Activated CD4-positive, alpha-beta T cell treated with anti-CD3 and anti-CD28 coated beads, Interleukin-2, amount 50 U/mL, for 24 hours (primary cell): ENCODE measurements at places on chromosomes 12 and 14.

- no peak for DNase-seq
Observed at GRCh38 chr12:123532808-123533649, 490 bp downstream of the RILPL1 start.

GRCh38 chr14:52327374-52328226 is 13.5 kb downstream of the PTGER2 start:
- no peak for DNase-seq

DNA sequence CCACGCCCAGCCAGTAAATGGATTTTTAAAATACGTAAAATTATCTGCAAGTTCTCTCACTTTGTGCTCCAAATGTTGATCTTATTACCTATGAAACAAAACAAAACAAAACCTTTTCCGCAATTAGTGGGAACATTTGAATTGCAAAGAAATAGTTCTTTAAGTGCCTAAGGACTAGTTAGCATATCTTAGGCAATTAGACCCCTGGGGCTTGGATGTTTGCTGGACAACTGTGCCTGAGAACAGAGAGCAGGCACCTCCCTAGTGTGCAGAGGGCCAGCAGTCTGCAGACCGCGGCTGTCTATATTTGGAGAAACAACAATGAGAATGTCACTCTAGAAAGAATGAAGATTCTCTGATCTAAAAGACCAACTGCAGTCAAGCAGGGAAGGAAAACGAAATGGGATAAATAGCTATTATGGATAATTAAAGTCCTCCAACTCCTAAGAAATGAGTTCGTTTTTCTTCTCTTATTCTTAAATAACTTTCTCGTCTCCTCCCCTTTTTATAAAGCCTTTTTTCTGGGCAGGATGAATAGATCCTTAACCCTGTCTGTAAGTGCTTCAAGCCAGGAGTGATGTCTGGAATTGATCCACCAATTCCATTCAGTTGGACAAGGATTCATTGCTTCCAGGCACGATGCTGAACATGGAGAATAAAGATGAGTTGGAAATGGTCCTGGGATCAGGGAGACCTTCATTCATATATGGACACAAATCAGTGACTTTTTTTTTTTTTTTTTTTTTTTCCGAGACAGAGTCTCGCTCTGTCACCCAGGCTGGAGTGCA is 16.2 kb downstream of the SLC17A8 start:
- DNase-seq = no peak

DNA sequence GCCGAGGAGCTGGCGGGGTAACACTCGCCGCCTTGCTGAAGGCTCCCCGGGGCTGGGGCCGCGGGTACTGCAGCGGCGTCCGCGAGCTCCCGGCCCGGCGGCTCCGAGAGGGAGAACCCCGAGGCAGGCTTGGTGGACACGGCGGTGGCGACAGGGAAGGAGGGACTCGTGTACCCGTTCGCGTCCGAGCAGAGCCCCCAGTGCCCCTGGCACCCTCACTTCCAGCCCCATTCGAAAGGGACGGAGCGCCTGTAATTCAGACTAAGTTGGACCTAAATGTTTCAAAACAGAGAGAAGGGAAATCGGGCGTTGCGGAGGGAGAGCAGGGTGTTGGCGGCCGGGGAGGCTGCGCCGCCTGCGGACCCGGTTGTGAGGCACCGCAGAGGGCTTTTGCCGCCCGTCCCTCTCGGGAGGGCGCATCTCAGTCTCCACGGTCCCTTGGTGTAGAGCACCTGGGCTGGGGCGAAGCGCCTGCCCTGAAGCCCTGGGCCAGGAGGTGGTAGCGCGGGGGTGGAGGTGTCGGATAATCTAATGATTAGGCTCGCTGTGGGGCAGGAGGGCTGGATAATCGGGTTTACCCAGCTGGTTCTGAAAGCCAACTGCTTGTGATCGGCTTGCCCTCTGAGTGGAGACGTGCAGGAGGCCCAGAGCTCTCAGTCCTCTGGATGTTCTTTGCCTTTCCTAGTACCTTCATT is 771 bp downstream of the DAAM1 start:
- DNase-seq = peak; percentile 10
